ENCODE measurements at places on chromosomes 13 and 19. TPM values are rescaled to one million over a fixed set of nuclear protein-coding genes. Genes with fewer than 3 reads are reported as not detected.

GRCh38 chr19:16175954-16176353 is 2.6 kb upstream of the CIB3 start:
- no peak for DNase-seq

ZSCAN4 gene
- not detected for total RNA-seq

DNA sequence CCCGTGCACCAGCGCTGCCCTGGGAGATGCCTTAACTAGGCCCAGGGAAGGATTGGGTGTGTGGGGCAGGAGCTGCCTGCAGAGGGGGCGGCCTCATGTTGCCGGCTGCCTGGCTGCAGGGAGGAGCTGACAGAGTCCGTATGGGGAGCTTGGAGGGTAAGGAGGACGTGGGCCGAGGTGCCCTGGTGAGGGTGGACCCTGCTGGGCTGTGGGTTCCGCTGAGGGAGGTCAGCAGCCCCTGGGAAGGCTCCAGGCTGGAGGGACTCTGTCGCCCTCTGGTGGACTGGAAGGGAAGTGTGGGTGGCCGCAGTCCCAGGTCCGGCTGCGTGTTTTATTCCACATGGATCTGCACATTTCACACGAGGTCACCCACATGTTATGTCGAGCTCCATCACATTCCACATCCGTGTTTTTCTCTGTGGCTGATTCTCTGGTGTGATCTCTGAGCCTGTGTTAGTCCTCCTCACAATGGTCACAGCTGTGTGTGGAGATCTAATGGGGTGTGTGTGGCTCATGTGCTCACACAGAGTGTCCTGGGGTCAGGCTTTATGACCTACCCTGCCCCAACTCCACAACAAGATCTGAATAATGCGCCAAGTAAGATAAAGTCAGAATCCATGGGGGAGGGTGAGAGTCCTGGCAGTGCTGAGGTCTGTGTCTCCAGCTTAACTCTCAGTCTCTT is 1.8 kb upstream of the CEACAM8 start:
- peak; percentile 63 for DNase-seq

SLC5A5 gene
- total RNA-seq, result 1.0 TPM

- peak; percentile 74 for DNase-seq
Measured at GRCh38 chr19:13441810-13442512, 64.3 kb downstream of the CACNA1A start.

DNA sequence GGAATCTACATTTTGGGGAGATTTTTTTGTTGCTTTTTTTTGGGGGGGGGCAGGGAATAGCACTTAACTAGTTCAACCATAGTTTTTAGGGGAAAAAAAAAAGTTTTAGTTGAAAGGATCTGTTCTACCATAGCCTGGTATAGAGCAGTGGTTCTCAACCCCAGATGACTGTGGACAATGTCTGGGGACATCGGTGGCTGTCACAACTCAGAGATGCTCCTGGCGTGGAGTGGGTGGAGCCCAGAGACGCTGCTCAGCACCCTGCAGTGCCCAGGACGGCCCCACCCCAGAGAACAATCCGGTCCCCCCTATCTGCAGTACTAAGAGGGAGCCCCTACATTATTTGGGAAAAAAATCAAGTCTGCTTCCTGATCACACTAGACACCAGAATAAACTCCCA is 8.3 kb downstream of the GNG7 start:
- no peak for DNase-seq

DNA sequence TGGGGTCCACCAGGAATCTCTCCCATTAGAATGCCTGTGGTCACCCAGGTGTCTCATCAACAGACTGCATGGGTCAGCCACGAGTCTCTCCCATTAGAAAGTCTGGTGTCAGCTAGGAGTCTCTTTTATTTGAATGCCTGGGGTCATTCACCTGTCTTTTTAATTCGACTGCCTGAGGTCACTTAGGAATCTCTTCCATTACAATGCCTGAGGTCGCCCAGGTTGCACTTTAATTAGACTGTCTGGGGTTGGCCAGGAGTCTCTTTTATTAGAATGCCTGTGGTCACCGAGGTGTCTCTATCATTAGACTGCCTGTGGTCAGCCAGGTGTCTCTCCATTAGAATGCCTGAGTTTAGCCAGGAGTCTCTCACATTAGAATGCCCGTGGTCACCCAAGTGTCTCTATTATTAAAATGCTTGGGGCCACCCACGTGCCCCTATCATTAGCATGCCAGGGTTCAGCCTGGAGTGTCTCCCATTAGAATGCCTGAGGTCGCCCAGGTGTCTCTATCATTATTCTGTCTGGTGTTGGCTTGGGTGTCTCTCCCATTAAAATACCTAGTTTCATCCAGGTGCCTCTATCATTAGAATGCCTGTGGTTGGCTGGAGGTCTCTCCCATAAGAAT is 1474.3 kb downstream of the UQCRFS1 start:
- DNase-seq, result no peak

- no peak for DNase-seq
Measured at GRCh38 chr13:51955281-51955771, 55.9 kb downstream of the ATP7B start.

DNA sequence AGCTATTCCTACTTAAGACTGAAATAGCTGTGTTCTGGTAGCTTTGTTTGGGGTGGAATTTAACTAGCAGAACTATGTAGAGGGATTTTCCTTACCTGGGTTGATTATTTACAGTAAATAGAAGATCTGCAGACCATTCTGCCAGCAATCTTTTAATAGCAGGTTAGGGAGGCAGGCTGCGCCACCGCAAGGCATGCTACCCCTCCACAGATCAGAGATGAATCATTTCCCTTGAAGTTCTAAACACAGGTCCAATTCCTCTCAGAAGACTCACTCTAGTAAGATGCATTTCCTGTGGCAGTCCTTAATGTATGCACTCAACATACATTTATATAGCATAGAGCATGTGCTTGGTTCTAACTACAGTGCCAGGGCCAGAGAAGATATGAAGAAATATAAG is 109.0 kb downstream of the TNFRSF19 start:
- DNase-seq, result peak; percentile 51

CEACAM6 gene
- not detected for total RNA-seq

GFY gene
- not detected for total RNA-seq

RASA3 gene
- total RNA-seq, result 33.0 TPM

ZSCAN18 gene
- total RNA-seq, result 29.2 TPM

TNFRSF19 gene
- total RNA-seq, result not detected

GRCh38 chr13:38494445-38494844 is 144.8 kb downstream of the UFM1 start:
- no peak for DNase-seq

DNA sequence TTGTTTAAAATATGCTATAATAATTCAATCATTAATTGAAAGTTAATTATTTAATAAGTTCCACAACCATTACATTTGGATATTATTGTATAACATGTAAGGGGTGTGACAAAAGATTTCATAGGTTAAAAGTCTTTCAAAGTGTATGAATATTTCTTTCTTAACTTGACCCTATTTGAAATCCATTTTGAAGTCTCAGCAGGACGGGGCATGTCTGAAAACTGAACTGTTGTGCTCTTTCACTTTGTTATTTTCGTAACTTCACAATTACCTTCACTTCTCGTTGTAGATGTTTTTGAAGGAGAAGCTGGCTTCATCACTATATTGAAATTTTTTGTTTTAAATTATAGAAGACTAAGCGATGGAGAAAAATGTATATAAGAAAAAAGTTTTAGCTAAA is 1775.7 kb downstream of the PCDH9 start:
- no peak for DNase-seq

DNA sequence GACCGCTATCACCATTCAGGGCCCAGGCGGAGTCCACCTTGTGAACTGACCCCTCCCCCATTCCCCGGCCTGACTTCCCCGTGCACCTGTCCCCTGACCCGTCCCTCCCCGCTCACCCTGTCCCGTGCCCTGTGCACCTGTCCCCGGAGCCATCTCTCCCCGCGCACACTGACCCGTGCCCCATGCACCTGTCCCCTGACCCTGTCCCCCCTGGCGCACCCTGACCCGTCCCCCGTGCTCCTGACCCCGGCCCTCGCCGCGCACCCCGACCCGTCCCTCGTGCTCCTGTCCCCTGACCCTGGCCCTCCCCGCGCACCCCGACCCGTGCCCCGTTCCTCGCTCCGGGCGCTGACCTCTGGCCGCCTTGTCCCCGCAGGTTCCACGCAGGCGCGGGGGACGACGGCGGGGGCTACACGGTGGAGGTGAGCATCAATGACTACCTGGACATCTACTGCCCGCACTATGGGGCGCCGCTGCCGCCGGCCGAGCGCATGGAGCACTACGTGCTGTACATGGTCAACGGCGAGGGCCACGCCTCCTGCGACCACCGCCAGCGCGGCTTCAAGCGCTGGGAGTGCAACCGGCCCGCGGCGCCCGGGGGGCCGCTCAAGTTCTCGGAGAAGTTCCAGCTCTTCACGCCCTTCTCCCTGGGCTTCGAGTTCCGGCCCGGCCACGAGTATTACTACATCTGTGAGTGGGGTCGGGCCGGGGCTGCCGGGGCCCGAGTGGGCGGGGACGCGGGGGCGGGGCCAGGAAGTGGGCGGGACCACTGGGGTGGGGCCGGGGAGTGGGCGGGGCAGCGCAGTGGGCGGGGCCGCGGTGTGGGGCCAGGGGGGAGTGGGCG is 9.7 kb downstream of the EFNA2 start:
- DNase-seq, result peak; percentile 73

- peak; percentile 53 for DNase-seq
Measured at GRCh38 chr13:40438999-40439797, 227.2 kb downstream of the FOXO1 start.

CCL25 gene
- total RNA-seq, result not detected

VAV1 gene
- total RNA-seq, result 73.4 TPM

- no peak for DNase-seq
Measured at GRCh38 chr13:97043302-97043701, 49.0 kb upstream of the OXGR1 start.

GRCh38 chr13:33711436-33711835 is 106.5 kb upstream of the RFC3 start:
- DNase-seq, result no peak

DNA sequence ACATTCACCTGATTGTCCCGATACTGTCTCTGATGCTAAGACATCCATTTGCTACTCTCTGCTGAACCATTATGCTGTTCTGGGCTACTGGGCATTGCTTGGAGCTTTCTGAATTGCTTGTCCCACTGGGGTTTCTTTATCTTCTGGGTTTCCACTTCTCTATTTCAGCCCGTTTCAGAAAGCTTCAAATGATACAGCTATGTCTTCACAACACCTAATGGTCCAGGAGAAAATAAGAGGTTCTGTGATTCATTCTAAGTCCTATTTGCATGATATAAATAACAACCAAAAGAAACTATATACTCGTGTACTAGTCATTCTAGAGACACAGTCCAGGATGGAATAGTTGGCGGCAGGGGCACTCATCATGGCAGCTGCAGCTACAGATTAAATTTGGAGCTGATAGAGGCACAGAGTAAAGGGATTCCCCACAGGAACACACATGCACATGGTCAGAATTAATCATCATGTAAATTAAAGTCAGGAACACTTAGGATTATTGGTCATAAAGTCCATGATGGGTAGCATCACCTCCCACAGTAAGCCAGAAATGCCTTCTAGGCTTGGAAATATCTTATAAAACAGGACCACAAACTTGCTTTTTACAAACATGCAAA is 33.3 kb upstream of the SCEL start:
- DNase-seq, result no peak

DNA sequence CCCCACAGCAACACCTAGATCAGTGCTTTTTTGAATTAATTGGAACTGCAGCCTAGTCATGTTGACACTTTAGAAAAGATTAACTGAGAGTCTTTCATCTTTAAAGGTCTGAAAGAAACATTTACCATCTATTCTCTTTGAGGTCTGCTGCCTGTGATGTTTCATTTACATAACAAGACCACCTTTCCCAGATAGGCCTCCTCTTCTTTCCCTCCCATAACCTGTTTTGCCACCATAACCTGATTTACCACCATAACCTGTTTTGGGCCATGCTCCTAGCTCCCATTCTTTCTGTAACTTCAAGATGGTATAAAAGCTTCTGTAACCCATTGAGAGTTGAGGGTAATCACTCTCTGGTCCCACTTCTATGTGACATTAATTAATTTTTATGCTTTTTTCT is 320.8 kb downstream of the PCDH20 start:
- DNase-seq, result no peak

ZNF296 gene
- total RNA-seq, result 3.1 TPM

KIR2DL4 gene
- total RNA-seq, result not detected

GRCh38 chr13:104632736-104633135 is 1566.5 kb upstream of the SLC10A2 start:
- no peak for DNase-seq

DNA sequence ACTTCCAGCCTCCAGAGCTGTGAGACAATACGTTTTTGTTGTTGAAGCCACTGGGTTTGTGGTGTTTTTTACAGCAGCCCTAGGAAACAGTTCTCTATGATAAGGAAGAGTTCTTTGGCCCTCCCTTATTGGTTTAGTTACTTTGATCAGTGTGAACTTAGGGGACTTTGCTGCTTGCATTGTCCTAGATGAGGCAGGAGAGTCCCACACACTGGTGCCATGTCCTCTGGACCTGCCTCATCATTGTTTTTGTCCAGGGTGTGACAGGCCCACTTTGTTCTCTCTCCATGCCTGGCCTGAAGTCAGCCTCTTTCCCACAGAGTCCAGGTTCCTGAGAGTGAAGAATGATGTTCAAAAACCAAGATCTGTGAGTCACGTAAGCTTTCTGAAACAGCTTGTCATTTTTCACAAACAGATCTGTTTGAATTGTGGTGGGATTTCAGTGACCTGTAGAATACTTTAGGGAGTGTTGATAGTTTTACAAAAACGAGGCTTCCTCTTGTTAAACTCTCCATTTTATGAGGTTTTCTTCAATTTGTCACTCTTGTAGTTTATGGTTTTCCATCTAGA is 63.8 kb downstream of the ING1 start:
- DNase-seq, result no peak

GRCh38 chr13:110244071-110244830 is 62.7 kb downstream of the COL4A1 start:
- DNase-seq, result no peak
